MCF 10A (cell line): ENCODE measurements at places on chromosomes 6 and 20.

DNA sequence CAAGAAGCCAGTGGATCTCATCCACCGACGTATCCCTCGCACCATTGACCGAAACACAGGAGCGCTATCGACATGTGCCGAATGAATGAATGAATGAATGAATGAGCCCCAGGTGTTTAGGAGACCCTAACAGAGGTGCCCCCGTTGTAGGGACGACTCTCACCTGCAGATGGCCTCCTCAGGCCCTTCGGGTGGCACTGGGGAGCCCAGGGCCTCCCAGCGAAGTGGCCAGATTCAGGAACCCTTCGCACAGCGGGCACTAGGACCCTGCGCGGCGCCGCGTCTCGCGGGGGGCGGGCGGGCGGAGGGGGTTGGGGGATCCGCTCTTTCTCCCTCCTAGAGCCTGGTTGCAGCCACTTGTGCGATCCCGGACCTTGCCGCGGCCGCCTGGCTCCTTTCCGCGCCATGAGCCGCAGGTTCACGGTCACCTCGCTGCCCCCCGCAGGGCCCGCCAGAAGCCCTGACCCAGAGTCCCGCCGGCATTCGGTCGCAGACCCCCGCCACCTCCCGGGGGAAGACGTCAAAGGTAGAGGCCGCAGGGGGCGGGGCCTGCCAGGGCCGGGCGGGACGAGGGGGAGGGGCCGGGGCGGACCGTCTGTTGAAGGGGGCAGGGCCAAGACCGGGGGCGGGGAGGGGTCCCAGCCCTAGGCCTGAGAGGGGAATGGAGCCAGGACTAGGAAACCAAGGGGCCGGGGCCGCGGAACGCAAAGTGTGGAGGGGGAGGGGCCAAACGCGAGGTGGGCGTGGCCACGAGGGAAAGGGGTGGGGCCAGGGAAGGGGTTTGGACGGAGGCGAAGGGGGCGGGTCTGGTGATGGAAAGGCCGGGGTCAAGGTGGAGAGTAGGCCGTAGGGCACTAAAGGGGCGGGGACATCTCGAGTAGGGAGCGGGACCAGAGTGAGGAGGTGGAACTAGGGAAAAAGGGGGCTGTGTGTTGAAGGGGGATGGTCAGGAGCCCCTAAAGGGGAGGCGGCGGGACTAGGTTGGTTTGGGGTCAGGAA lies 7.4 kb upstream of the SLC12A5 start:
- DNase-seq: peak; percentile 17

- no peak for DNase-seq
These were observed 54.2 kb downstream of the TFAP2C start for GRCh38 chr20:56683077-56683865.

- no peak for DNase-seq
These were observed 70.7 kb downstream of the AHI1 start for GRCh38 chr6:135426833-135427232.

- DNase-seq: no peak
These were observed 1.2 kb downstream of the LMBRD1 start for GRCh38 chr6:69795469-69796072.

DNA sequence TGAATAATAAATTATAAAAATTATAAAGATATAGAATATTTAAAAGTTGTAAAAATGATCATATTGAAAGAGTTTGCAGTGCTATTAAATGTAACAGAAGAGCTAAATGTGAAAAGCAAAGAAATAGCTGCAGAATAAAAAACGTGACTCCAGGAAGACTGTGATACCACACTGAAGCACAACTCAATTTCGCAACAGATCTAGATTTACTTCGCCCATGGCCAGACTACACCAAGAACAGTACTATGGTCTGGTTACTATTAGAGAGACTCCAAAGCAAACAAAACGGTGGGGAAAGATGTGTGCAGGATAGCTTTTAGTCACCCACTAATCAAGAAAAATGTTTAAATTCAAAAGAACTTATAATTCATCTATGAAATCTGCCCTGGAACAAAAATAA lies 1.9 kb downstream of the CHD6 start:
- DNase-seq: peak; percentile 41

GRCh38 chr20:45044084-45044573 lies 56.8 kb downstream of the KCNS1 start:
- DNase-seq: peak; percentile 88
